ENCODE measurements at places on chromosomes 5 and 9.
A peak's percentile ranks its signal among the peaks of the same experiment; 100 is the strongest.

GRCh38 chr5:125316915-125317535 lies 570.6 kb upstream of the ZNF608 start:
- no peak for DNase-seq

DNA sequence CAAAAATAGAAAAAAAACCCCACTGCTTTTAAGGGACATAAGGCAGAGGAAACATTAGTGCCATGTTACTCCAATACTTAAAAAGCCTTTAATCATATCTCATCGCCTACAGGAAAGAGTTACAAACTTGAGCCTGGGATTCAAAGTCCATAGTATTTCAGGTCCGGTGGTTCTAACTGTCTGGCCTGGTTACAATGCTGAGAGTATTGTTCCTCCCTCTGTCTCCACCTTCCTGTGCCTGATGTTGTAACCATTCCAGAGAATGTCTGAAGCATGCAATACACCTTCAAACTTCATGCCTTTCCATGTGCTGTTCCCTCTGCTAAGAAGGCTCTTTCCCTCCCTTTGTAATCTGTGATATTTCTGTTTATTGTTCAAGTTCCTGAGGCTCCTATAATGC lies 41.6 kb upstream of the SLC36A2 start:
- DNase-seq: peak; percentile 33

GRCh38 chr5:59079622-59080620 lies 497.0 kb downstream of the RAB3C start:
- no peak for DNase-seq

GRCh38 chr5:151264113-151264512 lies 11.1 kb downstream of the GM2A start:
- peak; percentile 18 for DNase-seq

- DNase-seq: peak; percentile 13
Measured at GRCh38 chr5:75612901-75613300, 1.6 kb downstream of the ANKDD1B start.

DNA sequence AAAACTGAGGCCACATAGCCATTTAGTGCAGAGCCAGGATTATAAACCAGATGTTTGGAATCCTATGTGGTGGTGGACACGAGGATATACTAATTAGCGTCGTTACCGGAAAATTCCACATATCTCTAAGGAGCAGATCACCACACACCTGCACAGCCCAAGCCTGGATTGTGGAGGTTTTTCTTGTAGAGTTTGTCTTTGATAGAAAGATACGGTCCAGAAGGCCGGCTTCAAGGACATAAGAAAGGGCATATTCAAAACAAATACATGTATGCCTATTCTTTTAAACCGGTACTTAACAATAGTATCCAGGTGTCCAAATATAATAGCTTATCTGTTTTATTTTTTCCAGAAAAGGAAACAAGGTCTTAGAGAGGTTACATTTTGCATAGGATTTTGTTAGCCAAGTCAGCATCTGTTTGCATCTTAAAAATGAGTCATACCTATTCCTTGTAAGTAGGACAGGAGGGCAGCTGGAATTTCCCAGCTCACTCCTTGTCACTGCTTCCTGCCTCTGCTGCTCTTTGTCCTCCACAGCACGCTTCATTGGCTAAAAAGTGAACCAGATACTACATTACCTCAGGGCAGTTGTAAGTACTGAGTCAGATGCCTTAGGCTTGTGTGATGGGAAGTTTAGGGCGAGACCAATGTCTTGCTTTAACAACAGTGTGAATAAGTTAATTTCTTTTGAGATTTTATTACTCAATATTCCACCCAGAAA lies 3.6 kb downstream of the TMC1 start:
- peak; percentile 88 for DNase-seq

DNA sequence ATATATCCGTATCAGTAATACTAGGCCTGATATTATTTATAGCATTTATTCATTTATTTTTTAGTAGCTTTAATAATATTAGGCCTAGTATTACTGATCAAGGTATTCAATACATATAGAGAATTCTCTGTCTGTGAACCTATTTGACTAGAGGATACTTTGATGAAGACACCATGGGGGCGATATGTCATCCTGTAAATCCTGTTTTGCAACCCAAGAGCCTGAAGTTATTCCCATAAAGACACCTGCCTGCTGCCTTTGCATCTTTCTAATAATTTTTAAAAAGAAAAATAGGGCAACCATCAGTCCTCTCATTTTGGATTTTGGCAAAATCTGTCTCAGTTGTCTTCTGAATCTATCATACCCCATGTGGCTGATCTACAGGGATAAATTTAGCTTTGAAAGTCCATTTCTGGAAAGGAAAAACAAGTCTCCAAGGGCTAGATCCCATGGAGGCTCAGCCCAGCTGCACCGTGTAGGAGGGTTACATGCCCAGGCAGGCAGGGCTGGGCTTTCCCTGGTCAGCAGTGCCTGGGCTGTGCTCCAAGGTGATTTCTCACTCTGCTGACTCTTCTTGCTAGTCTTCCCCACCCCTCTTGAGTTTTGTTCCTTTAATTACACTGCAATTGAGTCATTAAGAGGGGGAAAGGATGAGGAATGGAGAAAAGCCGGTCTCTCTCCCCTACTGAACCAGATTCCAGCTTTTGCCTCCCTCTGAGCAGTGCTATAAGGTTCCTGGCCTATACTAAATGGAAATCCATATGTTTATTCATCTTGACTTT lies 169.0 kb downstream of the TRIM32 start:
- DNase-seq: no peak

DNA sequence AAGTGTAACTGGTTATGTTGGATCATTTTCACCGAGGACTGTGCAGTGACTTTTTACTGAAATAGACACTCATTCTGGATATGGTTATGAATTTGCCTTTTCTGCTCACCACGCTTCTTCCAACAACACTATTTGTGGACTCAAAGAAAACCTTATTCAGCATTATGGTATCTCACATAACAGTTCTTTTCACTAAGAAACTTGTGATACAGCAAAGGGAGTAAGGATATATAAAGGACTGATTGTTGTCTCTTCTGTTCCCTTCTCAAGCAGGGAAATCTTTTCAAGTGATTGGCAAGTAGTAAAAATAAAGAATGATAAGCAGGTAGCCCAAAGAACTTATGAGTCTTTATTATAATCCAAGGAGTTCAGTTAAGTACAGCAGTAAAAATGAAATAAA lies 131.5 kb upstream of the SV2C start:
- DNase-seq: no peak

GRCh38 chr9:93543117-93543516 lies 33.3 kb upstream of the PHF2 start:
- DNase-seq: no peak

GRCh38 chr5:121691478-121691877 lies 160.2 kb upstream of the FTMT start:
- peak; percentile 93 for DNase-seq

GRCh38 chr5:156981481-156981880 lies 18.5 kb upstream of the TIMD4 start:
- no peak for DNase-seq

GRCh38 chr9:92769286-92769685 lies 4.7 kb upstream of the BICD2 start:
- no peak for DNase-seq

DNA sequence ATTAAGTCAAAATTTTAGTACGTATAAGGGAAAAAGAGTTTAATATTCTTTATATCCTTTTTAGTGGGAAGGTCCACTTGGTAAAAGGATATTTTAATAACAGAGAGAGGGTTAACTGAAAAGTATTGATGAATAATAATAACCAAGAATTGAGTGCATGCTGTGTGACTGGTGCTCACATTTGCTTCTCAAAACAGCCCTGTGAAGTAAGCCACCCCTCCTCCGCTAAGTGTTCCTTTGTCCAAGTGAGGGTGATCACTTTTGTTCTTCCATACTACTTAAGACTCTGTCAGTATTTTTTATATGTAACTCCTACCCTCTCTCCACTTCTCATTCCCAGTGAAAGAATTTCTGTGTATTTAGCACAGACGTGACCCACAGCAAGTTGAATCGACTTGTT lies 51.5 kb downstream of the SLC44A1 start:
- DNase-seq: no peak

DNA sequence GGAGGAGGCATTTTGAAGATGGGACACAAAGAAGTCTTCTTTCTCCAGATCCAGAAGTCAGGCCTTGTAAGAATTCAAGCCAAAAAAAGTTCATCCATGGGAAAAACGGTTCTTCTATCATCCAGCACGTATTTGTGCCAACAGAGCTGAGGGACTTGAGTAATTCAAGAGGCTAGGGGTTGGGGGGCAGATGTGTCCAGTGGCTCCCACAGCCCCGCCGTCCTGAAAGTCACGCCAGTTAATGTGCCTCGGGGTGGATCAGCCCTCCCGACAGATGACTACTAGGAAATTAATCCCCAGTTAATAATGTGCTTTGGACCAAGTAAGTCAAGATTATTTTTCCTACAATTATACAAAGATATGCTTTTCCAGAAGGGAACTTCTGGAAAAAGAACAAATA lies 23.4 kb downstream of the NREP start:
- DNase-seq: no peak

GRCh38 chr9:84357275-84357674 lies 16.7 kb upstream of the SLC28A3 start:
- no peak for DNase-seq

DNA sequence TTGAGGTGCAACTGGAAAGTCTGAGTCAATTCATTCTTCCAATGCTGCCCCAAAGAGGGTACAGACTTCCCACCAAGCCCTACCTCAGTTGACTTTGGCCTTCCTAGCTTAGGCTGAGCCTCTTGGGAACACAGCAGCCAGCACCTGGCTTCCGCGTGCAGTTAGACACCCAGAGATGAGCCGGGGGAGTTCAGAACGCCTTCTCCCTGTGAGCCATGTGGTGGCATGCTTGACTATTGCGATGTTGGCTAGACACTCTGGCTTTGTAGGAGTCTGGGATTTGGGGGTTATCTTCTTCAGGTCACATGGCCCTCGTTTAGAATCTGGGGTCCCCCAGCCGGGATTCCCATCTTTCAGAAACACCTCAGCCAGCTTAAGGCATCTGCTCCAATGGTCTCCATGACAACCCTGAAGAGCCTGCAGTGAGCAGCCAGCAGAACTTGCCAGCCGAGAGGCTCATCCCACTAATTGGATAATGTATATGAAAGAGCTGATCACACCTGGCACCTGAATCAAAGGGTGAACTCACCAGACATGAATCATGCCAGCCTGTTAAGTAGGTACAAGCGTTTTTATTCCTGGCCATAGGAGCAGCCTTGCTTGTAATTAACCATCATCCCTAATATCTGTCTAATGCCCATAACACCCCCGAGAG lies 167.5 kb downstream of the SYK start:
- no peak for DNase-seq

- DNase-seq: no peak
Measured at GRCh38 chr9:108662091-108662875, 193.5 kb downstream of the ACTL7B start.

- no peak for DNase-seq
Measured at GRCh38 chr9:2919347-2919746, 75.5 kb upstream of the PUM3 start.

DNA sequence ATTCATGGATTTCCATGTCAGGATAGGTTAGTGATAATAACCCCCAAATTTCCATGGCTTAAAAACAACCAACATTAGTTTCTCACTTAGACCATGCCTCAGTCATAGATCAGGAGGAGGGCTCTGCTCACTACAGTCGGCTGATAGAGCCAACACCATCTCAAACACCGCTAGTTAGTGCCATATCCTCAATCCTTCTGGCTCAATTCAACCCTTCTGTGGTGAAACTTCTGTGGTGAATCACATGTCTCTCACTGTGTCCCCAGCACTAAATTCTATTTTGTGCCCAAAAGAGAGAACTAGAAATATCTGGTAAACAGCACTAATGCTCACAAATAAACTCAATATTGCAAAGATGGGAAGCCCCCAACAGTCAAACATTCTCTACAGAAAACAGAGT lies 21.1 kb downstream of the ECPAS start:
- no peak for DNase-seq

DNA sequence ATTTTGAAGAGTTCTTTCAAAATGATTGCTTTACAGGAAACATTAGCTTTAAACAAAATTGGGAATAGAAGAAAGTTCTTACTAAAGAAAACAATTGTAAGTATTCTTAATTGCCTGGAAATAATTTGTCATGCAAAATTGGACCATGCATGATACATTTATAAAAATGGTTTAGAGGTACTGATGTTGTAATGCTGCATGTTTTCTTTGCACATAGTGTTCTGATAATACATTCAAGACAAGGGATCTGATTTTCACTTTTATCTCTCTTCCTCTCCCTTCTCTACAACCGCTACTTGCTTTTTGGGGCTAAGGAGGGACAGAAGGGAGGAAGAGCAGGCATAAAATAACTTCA lies 211.6 kb upstream of the MPDZ start:
- DNase-seq: no peak

GRCh38 chr5:149849966-149850910 lies 94.4 kb downstream of the PDE6A start:
- DNase-seq: no peak

DNA sequence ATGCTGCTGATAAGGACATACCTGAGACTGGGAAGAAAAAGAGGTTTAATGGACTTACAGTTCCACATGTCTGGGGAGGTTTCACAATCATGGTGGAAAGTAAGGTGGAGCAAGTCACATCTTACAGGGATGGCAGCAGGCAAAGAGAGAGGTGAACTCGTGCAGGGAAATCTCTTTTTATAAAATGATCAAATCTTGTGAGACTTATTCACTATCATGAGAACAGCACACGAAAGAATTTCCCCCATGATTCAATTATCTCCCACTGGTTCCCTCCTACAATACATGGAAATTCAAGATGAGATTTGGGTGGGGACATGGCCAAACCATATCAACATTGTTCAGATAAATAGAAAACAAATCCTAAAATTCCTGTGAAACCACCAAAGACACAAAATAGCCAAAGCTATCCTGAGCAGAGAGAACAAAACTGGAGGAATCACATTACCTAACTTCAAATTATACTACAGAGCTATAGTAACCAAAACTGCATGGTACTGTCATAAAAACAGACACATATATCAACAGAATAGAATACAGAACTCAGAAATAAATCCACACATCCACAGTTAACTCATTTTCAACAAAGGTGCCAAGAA lies 230.5 kb upstream of the TRIM32 start:
- DNase-seq: no peak

GRCh38 chr9:72557549-72557948 lies 36.1 kb downstream of the TMC1 start:
- peak; percentile 38 for DNase-seq

GRCh38 chr5:43354774-43355173 lies 41.6 kb upstream of the HMGCS1 start:
- no peak for DNase-seq

GRCh38 chr9:101727612-101728524 lies 10.6 kb downstream of the GRIN3A start:
- DNase-seq: peak; percentile 30

GRCh38 chr9:100277166-100277979 lies 75.4 kb downstream of the TEX10 start:
- no peak for DNase-seq

GRCh38 chr5:83321483-83322055 lies 150.0 kb upstream of the VCAN start:
- DNase-seq: no peak

GRCh38 chr9:108444400-108445358 lies 411.1 kb downstream of the ACTL7B start:
- no peak for DNase-seq

GRCh38 chr5:151657114-151657513 lies 29.6 kb downstream of the SPARC start:
- peak; percentile 84 for DNase-seq

- no peak for DNase-seq
Measured at GRCh38 chr5:89301321-89302025, 418.5 kb upstream of the MEF2C start.
